ENCODE measurements at places on chromosomes 11 and 22.

DNA sequence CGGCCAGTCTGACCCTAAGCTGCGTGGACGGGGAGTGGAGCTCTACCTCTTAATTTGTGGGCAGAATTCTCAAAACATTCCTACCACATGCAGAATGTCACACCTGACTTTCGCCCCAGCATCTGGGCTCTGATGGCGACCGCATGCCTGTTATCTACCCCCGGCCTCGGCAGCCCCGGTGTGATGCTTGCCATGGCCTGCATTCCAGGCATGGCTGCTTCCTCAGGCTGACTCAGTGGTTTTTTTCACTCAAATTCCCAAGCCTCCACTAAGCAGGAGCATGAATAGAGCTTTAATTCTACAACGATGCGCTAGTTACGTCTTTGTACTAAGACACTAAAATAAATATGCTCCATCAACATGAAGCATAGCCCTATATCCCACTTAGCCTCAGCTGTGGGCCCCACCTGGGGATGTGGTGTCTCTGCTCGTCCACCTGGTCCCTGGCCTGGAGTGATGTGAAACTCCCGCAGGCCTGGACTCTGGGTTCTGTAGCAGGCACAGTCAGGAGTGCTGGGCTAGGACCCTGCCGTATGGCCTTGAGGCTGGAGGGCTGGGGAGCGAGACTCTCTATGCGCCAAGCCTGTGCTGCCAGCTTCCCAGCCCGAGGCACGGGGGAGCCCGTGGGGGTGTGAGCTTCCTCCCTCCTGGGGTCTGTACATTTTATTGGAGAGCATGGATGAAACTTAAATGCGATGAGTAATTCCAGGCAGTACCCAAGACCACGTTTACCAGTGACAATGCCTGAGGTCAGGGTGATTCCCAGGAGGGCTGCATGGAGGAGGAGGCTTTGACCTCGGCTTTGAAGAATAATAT, 153.2 kb downstream of the CTTN start:
- no peak for DNase-seq

GRCh38 chr11:110787680-110788079, 75.4 kb upstream of the ARHGAP20 start:
- DNase-seq: no peak

DNA sequence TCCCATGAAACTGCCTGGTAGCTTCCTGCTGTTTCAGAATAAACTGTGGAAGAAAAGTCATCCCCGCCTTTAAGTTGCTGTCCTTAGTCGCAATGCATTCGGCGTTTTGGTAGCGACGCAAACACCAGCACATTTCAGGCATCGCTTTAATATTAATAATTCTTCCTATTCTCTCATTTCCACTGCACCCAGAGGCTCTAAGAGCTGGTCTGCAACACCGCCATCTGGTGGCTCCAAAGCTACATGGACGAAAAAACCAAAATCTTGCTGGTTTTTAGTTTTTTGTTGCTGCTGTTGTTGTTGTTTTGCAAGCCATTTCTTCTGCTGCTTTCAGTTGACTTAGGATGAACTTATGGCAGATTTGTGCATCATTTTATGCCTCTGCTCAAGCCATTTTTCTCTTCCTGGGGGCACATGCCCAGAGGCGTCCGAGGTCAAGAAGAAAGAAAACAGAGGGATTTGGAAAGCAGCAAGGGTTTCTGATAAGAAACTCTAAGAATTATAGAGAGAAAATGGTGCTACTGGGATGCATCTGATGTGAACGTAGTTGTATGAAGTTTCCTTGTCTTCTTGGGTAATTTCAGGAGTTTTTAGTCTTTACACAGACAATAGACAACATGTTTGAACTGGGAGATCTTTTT, 345.4 kb upstream of the KIRREL3 start:
- no peak for DNase-seq

- DNase-seq: no peak
These were observed 1.2 kb downstream of the KCNJ11 start for GRCh38 chr11:17387254-17387653.

GRCh38 chr22:36644333-36644757, 59.2 kb downstream of the CACNG2 start:
- peak; percentile 76 for DNase-seq

GRCh38 chr22:17368554-17369438, 464 bp upstream of the CECR2 start:
- peak; percentile 78 for DNase-seq

GRCh38 chr11:62217191-62217748, 8.8 kb downstream of the SCGB2A1 start:
- no peak for DNase-seq

GRCh38 chr11:25860677-25861450, 471.1 kb upstream of the ANO3 start:
- peak; percentile 39 for DNase-seq

DNA sequence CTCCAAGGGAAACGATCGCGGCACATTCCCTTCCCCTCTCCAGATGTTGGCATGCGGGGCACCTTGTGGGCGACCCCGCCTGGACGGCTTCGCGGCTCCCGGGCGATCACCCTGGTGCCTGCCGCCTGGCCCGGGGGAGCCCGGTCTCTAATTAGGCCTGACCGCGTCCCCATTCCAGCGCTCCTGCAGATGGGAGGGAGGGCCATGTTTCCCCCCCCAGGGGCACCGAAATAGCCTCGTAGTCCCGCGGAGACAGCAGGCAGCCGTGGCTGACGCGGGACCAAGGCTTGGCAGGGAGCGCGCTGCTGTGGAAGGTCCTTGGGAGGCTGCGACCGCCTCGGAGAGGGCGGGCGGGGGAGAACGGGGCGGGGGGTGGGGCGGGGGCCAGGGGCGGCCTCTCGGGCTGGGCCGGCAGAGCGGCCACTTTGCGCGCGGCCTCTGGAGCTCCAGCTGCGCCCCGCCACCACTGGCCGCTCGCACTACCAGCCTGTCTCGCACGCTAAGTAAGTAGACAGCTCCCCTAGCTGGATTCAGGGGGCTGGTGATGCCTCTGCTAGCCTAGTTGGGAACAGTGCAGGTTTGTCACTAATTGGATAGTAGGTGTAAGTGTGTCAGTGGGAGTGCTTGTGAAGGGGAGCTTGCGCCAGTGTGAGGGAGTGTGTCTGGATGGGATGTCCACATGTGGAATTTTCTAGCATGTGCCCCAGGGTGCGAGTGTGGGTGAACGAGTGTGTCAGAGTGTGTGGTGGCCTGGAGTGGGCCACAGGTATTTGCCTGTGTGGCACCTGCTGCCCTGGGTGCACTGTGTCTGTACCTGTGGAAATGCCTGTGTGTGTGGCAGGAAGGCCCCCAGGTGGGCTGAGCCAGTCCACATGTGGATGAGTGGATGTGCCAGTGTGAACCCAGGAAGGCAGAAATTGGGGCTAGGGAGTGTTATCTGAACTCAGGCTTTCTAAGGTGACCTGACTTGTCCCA, at the start of gene INSC:
INSC (plus strand) TSS at position 423 of the 975 bp plus-strand sequence. CDS start 34,252 bp downstream, outside the sequence.
- no peak for DNase-seq

Data from right renal cortex interstitium (tissue), 3 donors.